ENCODE measurements at places on chromosomes 2 and 18. TPM values are rescaled to one million over a fixed set of nuclear protein-coding genes. Genes with fewer than 3 reads are reported as not detected.

The ZNF385B gene
- polyA plus RNA-seq: not detected

The GCC2 gene
- 21.6 TPM for polyA plus RNA-seq

The IL1A gene
- not detected for polyA plus RNA-seq

The SLC8A1 gene
- polyA plus RNA-seq: 0.11 TPM

The GEN1 gene
- polyA plus RNA-seq: not detected

The COMMD1 gene
- 78.9 TPM for polyA plus RNA-seq

The HPCAL1 gene
- 88.9 TPM for polyA plus RNA-seq

The MROH2A gene
- polyA plus RNA-seq: not detected

The TIMM21 gene
- 28.3 TPM for polyA plus RNA-seq

The KLHL41 gene
- not detected for polyA plus RNA-seq

The TMSB10 gene
- 4,386 TPM for polyA plus RNA-seq

All from immature natural killer cell (primary cell).